Substantia nigra (tissue), 51 donors: ENCODE measurements at places on chromosomes 7 and 10.

GRCh38 chr10:33179067-33179466 is 155.4 kb downstream of the NRP1 start:
- no peak for DNase-seq

DNA sequence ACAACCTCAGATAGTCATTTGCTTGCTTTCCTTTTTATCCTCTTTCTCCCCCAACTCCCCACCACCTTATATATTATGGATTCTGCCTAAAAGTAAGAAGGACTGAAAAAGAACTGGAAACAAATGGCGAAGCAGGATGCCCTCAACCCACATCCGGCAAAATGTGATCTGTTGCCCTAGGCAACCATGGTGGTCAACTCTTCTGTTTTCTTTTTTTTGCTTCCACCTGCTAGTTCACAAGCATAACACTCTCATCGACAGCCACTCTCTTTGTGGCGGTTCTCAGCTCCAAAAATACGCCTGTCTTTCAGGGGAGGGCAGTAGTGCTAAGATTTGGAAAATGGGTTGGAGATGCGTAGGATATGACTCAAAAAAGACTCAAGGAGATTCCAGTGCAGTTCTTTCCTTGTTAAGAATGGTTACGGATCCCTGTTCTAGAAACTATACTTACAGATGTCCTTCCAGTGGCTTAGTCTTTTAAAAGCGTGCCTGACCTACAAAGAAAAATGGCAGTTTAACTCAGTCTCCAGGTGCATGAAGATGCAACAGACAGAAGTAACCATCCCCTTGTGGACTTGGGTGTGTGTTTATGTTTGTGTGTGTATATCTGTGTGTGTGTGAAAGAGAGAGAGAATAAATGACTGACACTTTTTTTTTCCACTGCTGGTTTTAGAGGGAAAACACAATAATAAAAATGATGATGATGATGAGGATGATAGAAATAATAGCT is 10.7 kb downstream of the APBB1IP start:
- no peak for DNase-seq

- peak; percentile 48 for DNase-seq
Observed at GRCh38 chr10:3045471-3046209, 21.7 kb upstream of the PFKP start.

DNA sequence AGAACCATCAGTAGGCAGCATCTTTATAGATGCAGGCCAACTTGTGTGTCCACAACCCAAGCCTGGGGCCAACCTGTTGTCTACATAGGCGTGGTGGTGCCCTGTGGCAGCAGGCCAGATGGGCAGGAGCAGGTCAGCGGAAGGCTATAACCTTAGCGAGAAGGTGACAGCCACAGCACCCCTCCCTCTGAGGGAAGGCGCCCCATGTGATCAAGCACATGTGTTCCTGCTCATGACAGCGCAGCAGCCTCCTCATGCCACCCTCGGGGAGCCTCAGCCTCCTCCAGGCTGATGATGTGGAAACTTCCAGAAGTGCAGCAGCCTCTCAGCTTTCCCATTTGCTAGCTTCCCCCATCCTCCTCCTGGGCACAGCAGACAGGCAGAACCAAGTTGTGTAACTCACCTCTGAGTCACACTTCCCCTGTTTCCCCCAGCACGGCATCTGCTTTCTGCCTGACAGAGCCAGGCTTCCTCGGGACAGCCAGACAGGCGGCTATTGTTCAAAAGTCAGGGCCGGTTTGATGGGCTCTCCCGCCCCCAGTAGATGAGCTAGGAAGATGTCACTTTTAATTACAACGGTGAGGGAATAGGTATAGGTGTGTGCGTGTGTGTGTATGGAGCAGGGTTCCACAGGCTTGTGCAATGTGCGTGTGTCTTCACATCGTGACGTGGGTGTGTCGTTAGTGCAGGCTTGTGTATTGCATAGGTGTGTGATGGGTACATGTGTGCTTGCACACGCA is 312.0 kb upstream of the ZMIZ1 start:
- peak; percentile 83 for DNase-seq
